CD8-positive, alpha-beta T cell (primary cell): ENCODE measurements at places on chromosomes 2 and 18.

DNA sequence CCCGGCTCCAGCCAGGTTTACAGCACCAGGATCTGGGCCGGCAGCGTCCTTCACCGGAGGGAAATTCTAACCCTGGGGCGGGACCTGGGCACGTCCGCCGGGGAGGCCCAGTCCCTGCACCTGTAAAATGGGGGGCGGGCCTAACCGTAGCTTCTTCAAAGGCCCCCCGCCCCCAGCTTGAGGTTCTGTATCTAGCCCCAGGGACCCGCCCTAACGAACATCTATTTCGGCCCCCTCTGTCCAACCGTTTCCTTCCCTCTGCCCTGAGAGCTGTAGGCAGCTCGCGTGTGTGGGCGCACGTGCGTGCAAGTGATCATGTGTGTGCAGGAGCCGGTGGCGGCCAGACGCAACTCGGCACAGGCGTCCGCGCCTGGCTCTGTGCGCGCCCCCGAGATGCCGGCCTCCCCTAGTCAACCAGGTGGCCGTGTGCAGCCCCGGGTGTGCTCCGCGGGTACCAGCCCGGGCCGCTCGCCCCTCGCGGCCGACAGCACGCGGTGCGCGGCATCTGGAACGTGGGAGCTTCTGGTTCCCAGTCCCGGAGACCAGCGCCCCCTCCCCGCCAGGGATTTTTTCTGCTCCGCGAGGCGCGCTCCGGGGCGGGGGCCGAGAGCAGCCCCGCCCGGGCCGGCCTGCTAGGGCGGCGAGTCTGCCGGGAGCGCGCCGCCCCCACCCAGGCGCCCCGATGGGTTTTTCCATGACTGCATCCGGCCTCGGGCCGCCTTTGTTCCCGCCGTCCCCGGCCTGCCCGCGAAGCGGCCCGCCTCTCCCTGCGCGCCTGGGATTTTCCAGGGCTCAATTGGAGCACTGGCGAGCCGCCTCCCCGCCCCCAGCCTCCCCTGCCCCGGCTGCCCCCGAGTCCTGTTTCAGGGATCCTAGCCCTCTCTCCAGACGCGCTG is 21.2 kb downstream of the TEX44 start:
- DNase-seq, result peak; percentile 71

DNA sequence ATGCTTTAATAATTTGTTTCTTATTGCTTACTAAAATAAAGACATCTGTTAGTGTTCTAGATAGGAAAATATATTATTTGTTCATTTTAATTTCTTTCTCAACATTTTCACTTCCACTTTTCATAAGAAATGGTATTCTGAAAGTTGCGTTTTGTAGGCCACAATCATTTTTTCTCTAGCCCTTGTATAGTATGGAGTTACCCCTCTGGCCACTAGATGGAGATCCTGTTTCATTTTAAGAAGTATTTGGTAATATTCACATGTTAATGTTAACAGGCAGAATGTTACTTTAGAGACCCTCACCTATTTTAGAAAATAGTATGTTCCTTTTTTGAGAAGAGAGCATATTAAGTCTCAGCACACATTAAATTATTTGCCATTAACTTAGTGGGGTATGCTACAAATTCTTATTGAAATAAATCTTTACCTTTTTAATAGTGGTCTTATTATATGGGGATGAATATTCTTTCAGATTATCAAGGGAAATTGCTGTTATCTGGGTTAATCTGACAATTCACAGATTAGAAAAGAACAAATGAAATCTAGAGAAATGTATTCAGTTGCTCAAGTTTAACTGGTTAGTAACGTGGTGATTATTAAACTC is 73.9 kb upstream of the TTC27 start:
- DNase-seq, result no peak

DNA sequence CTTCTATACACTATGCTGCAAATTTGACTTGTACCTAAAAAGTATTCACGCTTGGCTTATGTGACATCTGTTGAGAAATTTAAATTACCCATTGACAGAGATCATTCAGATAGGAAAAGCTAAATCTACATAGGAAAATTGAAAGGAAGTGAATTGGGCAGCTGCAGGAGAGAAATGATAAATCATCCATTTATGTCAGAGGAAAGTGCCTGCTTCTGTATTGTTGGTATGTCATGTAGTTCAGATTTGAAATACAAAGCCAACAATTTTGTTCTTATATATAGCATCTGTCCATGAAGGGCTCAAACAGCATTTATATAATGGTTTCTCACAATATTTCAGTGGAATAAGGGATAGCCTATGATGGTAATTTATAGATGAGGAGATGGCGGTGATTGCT is 17.6 kb downstream of the LINC00305 start:
- no peak for DNase-seq

GRCh38 chr18:10131460-10132395 is 217.9 kb downstream of the VAPA start:
- DNase-seq, result no peak

GRCh38 chr2:129459200-129459876 is 520.1 kb upstream of the RAB6C start:
- DNase-seq, result no peak

- no peak for DNase-seq
Observed at GRCh38 chr2:45765007-45765727, 113.7 kb downstream of the PRKCE start.
